ENCODE measurements at places on chromosomes 4 and X.

DNA sequence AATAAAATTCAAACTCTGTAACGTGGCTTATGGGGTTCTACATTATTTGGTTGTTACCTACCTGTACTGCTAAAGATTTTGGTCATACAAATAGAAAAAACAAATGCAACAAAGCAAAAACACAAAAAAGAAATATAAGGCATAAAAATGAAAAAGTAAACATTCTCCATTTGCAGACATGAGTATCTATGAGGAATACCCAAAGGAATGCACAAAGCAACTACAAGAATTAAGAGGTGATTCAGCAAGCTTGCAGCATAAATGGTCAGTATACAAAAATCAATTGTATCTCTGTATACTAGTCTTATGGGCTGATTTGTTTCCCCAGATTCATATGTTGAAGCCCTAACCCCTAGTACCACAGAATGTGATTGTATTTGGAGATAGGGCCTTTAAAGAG, 3.6 kb upstream of the PDE5A start:
- DNase-seq = no peak

DNA sequence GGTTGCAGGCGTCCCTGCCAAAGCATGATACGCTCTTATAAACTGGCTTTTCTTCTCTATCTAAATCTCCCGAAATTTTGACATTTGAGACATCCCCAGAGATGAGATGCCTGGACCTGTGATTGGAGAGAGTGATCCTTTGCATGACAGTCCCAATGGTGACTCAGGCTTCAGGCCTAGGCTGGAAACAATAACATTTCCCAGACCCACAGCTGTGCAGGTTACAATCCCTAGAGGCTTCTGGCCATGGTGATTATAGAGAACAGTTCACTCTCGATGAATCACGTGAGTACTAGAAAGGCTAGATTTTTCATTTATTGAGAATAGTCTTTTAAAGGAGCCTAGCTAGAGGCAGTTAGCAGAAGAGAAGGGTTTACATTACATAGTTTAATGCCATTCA, 75.9 kb downstream of the SPATA18 start:
- DNase-seq = no peak

DNA sequence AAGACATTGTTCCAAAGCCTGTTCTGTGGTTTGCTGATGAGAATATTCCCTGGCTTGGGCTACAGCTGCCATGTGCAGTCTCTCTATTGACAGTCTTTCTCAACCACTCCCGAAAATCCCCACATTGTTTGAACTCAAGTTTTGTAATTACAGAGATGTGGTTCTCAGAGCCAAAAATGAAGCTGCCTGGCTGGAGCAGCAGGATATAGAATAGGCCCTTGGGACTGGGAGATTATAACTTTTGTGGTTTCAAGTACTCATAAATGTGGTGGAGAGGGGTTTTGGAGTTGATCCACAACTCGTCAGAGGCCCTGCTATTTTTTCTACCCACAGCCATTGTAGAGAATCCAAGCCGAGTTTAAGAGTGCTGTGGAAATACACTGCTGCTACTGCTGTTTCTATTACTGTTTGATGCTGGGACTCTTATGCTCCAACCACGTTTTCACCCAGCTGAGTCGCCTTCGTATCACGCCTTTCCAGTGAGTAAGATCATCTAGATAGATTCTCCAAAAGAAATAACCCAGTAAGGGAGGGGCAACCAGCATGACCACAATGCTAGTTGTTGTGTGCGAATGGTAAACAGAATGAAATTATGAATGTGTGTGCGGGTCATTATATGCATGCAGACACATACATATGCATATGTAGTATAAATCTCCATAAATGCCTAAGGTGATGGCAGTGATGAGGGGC, 57.1 kb upstream of the ATXN3L start:
- DNase-seq = no peak

GRCh38 chr4:187799735-187800134, 195.8 kb upstream of the ZFP42 start:
- DNase-seq = no peak

DNA sequence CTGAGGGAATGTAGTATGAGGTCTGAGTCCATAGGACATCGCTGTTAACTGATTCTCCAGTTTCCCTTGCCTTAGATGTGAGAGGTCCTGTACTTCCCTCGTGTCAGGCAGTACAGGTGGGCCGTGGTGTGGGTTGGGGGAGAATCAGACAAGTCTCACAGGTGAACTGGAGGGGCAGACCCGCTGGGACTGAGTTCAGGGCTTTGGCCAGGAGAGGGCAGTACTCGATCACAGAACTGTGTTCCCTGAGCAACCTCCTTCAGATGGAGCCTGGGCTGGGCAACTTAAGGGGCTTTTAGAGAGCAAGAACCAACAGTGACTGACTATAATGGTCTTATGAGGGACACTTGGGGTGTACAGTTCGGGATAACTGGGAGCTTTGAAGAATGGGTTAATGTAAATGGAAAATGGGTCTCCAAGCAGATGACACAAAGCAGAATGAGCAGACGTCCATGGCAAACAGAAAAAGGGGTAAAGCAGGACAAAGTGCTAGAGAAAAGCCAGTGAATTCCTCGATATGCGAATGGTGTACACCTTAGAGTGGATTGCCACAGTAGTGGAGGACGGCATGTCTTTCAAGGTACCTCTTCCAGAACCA, 83.6 kb downstream of the CCNG2 start:
- DNase-seq = no peak

DNA sequence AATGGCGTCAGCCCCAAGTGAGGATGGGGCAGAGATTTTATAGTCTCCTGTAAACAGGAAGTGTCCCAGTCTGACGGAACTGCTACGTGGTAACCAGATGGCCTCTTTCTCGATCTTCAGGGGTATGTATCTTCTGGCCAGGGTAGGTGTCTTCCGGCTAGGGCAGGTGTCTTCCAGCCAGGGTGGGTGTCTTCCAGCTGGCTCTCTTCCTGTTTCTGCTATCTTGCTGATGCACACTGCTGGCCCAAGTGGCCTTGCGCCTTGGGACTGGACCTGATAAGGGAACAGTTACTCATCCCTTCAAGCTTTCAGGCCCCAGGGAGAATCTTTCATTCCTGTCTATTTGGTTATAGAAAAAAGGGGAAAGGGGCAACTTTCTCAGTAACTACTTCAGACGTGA, 178.7 kb upstream of the MAGEE2 start:
- DNase-seq = no peak

DNA sequence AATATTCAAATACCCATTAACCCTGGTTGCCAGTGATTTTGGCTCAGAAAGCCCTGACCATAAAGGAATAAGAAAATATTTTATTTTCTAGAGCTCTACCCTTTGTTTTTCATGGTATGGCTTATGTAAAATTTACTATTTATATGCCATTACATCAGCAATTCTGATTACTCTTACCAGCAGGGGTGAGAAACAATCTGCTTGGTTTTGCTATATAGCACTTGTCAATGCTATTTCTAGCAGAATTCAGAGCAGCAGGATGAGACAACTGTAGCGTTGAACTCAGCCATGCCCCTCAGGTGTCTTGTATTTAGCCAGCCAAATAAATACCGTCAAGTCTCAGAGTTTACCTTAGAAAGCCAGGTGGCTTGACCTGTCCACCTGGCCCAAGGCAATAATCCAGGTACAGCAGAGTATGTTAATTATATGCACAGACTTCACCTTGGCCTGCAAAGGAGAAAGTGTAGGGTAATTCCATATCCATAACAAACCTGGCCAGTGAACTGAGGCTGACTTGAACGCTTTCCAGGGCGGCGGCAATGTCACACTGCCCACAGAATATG, 1303.5 kb downstream of the RAPGEF2 start:
- DNase-seq = no peak

DNA sequence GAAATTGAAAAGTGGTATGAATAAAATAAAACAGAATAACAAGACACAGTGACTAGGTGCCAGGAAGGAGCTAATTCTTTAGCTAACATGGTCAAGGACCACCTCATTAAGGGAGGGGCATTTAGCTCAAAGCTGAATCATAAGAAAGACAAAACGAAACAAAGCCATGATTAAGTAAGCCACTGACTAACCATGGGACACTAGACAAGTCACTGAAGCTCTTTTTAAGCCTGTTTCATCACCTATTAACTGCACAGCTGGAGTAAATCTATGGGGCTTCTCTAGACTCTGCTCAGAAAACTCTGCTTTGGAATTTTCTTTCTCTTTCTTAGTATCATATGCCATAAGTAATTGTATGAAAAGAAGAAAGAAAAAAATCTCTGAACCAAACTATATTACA, 49.8 kb upstream of the C1QTNF7 start:
- no peak for DNase-seq

DNA sequence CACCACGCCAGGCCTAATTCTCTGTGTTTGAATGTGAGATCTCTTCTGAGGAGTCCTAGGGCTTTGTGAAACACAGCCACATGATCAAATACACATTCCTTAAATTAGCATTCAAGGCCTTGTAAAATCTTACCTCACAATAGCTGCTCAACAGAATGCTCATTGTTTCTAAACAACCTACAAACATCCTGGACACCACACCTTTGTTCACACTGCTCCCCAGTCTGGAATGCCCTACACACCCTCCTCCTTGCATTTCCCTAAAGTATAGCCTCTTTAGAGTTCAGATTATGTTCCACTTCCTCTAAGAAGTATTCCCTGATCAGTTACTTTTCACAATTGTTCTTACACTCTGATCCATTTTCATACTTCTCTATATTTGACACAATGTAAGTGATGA, 110.6 kb downstream of the AGTR2 start:
- no peak for DNase-seq

DNA sequence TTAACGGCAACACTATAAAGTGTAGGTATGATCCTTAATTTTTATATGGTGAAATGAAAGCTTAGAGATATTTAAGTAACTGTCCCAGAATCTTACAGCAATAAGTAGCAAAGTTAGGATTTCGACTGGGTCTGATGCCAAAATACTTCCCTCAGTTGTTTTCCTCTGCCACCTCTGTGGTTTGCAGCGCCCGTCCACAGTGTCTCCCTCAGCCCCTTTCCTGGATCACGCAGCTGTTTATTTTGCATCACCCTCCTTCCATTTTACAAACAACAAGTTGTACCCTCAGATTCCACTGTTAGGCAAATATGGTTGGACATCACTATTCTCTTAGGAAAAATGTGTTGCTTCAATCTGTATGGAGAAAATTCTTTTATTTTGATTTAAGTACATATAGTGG, 56.1 kb downstream of the RAPGEF2 start:
- DNase-seq = no peak

- no peak for DNase-seq
Observed at GRCh38 chr4:24091639-24092233, 201.9 kb upstream of the PPARGC1A start.

GRCh38 chr4:81635739-81636138, 164.0 kb upstream of the RASGEF1B start:
- DNase-seq = no peak

GRCh38 chr4:124483048-124483906, 229.3 kb downstream of the ANKRD50 start:
- DNase-seq = no peak

GRCh38 chr4:163958751-163959150, 464.3 kb downstream of the TMA16 start:
- no peak for DNase-seq

GRCh38 chr4:24252121-24252520, 332.2 kb downstream of the DHX15 start:
- no peak for DNase-seq

GRCh38 chr4:2497324-2497723, 28.4 kb downstream of the RNF4 start:
- no peak for DNase-seq

GRCh38 chr4:87555773-87556619, 26.8 kb upstream of the SPARCL1 start:
- DNase-seq = no peak

- DNase-seq = no peak
Observed at GRCh38 chrX:50988649-50989048, 78.1 kb downstream of the BMP15 start.

GRCh38 chr4:27666943-27667342, 806.3 kb downstream of the STIM2 start:
- DNase-seq = no peak

- DNase-seq = no peak
Observed at GRCh38 chrX:119266364-119266995, 30.4 kb downstream of the PGRMC1 start.

GRCh38 chr4:175190654-175191053, 272.5 kb downstream of the ADAM29 start:
- no peak for DNase-seq

DNA sequence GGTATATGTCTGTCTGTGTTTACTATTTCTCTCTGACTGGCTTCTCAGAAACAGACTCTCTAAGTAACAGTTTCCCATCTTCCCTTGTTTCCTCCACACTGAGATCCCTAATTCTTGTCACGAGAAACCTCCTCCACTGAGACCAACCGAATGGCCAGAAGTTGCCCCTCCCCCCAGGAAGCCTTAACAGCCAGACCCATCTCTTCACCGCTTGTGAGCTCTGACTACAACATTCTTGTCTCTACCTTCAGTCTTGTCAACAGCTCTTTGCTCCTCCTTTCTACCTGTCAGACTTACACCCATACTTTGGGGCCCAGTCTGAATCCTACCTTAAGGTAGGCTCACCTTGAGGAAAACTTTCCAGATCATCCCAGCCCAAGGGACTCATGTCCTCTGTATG, 90.8 kb downstream of the NHSL2 start:
- no peak for DNase-seq

DNA sequence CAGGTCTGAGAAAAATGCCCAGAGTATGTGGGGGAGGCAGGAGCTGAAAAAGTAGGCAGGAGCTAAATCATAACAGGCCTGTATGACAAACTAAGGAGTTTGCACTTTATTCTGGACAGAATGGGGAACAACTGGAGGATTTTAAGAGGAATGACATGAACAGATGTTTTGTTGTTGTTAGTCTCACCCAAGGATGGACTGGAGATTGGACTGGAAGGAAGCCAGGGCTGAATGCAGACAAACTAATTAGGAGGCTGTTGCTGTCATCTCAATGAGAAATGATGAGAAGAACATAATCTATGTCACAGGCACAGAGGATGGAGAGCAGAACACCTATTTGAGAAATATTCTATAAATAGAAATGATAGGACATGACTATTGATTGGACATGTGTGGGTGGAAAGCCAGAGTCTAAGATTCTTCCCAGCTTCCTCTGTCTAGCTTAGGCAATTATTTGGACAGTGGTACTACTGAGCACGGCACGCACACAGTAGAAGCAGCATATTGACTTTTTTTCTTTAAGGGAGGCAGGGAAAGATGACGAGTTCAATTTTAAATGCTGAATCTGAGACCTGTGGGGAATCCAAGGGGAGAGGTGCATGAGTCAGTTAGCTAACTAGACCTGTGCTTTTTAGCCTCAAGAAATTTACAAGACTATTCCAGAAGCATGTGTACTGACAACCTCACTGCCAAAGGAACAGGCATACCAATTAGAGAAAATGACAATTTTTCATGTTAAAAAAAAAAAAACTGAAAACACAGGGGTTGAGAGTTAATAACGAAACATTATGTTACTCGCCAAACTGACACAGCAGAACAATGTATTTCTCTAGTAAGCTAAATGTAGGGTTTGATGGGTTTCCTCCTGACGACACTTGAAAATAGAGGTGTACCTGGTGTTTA, 963 bp upstream of the USO1 start:
- no peak for DNase-seq

GRCh38 chrX:132692066-132692465, 203.2 kb upstream of the MBNL3 start:
- DNase-seq = no peak
